ENCODE measurements at places on chromosomes 16 and 17.

- DNase-seq: no peak
These were observed 196.8 kb downstream of the NTN1 start for GRCh38 chr17:9218064-9218635.

GRCh38 chr16:77307426-77308162, 108.4 kb downstream of the SYCE1L start:
- DNase-seq: no peak

GRCh38 chr17:79160980-79161636, 86.5 kb downstream of the ENGASE start:
- no peak for DNase-seq

DNA sequence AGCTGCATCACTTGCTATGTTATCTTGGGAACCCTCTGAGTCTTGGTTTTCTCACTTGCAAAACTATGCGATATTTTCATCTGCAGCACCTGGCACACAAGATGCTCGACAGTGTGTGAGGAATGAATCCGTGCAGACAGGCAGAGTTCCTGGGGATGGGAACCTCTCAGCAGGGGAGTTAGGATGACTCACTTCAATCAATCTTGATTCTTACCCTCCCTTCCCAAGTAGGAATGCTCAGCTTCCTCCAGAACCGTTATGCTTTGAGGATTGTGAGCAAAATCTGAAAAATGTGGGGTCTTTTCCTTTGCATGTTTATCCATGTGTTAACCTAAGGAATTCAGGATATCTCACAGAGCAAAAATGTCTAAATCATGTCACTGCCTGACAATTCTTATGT, 68.9 kb upstream of the HNF1B start:
- DNase-seq: no peak

DNA sequence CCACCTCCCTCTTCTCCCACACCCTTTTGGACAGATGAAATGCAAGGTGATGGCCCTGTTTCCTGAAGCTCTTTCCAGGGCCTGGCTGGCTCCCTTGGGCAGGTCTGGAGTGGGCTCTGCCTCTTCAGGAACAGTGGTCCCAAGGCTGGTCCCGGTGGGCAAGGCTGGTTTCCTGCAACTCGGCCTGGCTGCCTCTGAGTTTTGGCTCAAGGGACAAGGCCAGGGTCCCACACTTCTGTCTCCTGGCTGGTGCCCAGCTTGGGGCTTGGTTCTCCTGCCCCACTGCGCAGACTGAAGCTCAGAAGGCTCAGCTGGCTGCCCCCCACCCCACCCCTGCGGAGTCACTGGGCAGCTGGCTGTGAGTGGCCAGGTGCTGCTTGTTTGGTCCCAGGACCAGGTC, 3.8 kb upstream of the ACTG1 start:
- no peak for DNase-seq
